ENCODE measurements at places on chromosomes 5 and 9. TPM values are rescaled to one million over a fixed set of nuclear protein-coding genes. Genes with fewer than 3 reads are reported as not detected.

DAB2 gene
- total RNA-seq: 45.9 TPM

TTC1 gene
- 76.1 TPM for total RNA-seq

LCN2 gene
- total RNA-seq: not detected

TAF9 gene
- total RNA-seq: 94.7 TPM

RETREG1 gene
- total RNA-seq: 2.2 TPM

ACSL6 gene
- total RNA-seq: not detected

MARCOL gene
- total RNA-seq: not detected

RARS1 gene
- 210 TPM for total RNA-seq

DNA sequence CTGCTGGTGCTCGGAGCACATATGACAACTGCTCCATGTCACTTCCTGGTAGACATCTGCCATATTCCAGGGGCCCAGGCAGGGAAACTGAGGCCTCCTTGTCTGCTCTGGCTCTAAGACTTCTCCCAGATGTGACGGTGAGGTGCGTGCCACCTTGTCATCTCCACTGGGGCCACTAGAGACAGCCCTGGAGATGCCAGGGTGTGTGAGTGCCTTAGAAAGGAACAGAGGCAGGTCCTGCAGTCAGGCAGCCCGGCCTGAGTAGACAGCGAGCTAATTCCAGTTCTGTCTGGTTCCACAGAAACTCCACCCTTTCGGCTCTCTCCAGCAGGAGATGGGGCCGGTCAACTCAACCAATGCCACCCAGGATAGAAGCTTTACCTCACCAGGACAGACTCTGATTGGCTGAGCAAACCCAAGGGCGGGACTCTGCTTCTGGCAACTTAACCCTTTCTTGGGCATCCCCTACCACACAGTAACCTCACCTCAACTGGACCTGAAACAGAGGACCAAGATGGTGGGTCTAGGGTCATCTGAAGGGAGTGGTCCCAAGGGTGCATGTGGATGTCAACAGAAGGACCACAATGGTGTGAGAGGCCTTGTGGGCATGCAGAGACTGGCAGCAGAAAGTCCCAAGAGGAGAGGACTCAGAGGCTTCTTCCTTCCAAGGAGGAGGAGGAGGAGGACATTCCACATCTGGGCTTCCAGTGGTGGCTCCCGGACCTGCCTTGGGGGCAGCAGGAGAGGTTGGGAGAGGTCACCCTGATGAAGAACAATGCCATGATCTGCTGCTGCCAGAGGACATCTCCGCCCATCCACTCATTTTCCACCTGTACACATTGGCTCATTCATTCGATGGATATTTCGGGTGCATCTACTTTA lies 77.7 kb downstream of the RGS3 start:
- DNase-seq: no peak

- peak; percentile 64 for DNase-seq
Observed at GRCh38 chr9:100222674-100223073, 123.6 kb downstream of the INVS start.

- DNase-seq: no peak
Observed at GRCh38 chr5:76791461-76791860, 27.4 kb upstream of the F2RL1 start.

DNA sequence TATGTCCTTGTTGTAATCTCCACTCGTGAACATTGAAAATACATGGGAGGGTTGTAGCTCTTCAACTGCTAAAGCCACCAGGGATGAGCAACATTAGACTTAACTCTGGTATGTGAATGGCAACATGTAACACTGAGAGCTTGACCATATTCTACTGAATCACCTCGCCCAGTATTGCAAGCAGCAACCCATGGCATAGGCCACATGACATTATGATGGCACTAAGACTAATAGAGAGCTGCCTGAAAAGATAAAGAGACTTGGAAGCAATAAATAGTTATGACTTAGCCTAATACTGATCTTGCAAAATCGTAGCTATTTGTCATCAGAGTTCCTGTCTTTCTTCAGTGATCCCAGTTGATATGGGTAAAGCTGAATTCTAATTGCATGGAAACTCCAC lies 108.4 kb upstream of the NREP start:
- no peak for DNase-seq

DNA sequence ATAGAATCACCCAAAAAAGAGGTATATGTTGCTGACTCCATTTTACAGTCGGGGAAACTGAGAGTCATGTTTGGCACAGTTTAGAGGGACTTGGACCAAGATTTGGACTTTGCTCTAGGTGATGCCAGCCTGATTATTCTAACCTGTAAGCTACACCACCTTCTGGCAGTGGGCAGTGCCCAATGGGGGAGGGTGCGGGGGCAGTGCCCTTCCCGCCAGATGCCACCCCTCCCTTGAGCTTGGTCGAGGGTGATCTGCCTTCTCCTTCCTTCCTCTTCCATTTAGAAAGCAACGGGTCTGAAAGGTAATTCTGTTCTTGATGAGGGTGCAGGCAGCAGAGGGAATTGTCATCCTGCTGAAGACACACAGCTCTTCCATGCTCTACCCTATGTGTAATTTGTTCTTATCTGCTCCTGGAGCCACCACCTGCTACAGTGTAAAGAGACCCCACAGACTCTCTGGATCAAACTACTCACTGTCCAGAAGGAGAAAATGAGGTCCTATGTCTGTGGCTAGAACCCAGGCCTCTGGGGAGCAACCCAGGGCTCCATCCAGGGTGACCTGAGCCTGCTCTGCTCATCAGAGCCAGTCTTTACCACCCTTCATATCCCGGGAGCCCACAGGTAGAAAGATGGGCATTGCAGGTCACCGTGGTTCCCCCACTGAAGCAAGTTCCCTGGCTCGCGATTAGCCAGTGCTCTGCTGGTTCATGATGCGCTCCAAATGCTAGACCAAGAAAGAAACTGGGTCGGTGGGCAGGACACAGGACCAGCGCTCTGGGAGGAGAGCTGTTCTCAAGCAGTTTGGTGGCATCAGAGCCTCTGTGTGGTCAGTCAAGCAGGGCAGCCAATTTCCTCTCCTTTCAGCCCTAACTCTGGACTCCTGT lies 156.2 kb downstream of the RGS3 start:
- peak; percentile 32 for DNase-seq

- peak; percentile 28 for DNase-seq
Observed at GRCh38 chr9:36862206-36863145, 171.6 kb downstream of the PAX5 start.

GRCh38 chr5:110951373-110951791 lies 120.1 kb upstream of the TSLP start:
- DNase-seq: peak; percentile 64

GRCh38 chr5:170296935-170297588 lies 515 bp downstream of the LCP2 start:
- DNase-seq: no peak

DNA sequence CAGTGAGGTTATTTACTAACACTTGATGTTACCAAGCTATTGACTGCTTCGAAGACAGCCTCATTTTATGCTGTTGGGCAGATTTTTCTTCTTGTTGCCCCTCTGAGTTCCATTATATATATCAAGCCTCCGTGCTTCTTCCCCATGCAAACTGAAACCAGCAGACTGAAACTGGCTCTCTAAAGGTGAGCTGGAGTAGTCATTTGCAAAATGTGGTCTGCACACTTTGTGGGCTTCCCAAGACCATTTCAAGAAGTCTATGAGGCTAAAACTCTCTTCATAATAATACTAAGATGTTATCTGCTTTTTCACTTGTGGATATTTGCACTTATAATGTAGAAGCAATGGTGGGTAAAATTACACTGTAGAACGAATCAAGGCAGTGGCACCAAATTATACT lies 13.9 kb downstream of the SLC36A1 start:
- DNase-seq: no peak

DNA sequence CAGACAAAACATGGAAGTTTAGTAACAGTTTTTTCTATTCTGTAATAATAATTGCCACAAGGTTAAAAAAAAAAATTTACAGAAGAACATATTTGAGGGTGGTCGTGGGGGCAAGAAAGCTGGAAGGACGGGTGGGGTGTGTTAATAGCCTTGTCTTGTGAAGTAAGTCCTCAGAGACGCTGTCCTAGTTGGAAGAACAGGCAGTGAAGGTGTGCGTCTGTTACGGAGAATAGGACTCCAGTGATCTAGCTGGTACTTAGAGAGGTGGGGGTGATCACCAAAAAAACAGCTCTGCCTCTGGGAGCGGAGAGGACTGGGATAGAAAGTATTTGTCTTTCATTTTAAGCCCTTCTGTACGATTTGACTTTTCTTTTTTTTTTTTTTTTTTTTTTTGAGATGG lies 17.7 kb downstream of the ABL1 start:
- DNase-seq: no peak

GRCh38 chr5:67886761-67887160 lies 328.8 kb upstream of the PIK3R1 start:
- no peak for DNase-seq

Data from M059J (cell line).